ENCODE measurements at places on chromosomes 2 and 18. TPM values are rescaled to one million over a fixed set of nuclear protein-coding genes. Genes with fewer than 3 reads are reported as not detected.

DSC2 gene
- 1.5 TPM for total RNA-seq

CYBRD1 gene
- total RNA-seq: 38.6 TPM

LCT gene
- total RNA-seq: 0.03 TPM

GULP1 gene
- total RNA-seq: 52.8 TPM

POTEF gene
- total RNA-seq: not detected

PLA2R1 gene
- total RNA-seq: 2.8 TPM

MAP2 gene
- total RNA-seq: 0.28 TPM

MYOM1 gene
- 0.11 TPM for total RNA-seq

STPG4 gene
- not detected for total RNA-seq

MFF gene
- 119 TPM for total RNA-seq

LRRTM4 gene
- not detected for total RNA-seq

LAMA3 gene
- total RNA-seq: 29.5 TPM

ZNF521 gene
- total RNA-seq: not detected

ABCG8 gene
- not detected for total RNA-seq

RALB gene
- 76.8 TPM for total RNA-seq

GYPC gene
- not detected for total RNA-seq

GPR75 gene
- 1.5 TPM for total RNA-seq

CD207 gene
- not detected for total RNA-seq

PPP1CB gene
- total RNA-seq: 133 TPM

AGBL5 gene
- 30.8 TPM for total RNA-seq

KCNG2 gene
- not detected for total RNA-seq

ANKAR gene
- total RNA-seq: 1.0 TPM

APLF gene
- total RNA-seq: 1.0 TPM

MEP1B gene
- 0.15 TPM for total RNA-seq

CPS1 gene
- 8.6 TPM for total RNA-seq

C2orf80 gene
- total RNA-seq: not detected

STARD6 gene
- not detected for total RNA-seq

CHRND gene
- total RNA-seq: not detected

CCDC148 gene
- 0.51 TPM for total RNA-seq

IL1F10 gene
- total RNA-seq: not detected

C2orf72 gene
- 6.5 TPM for total RNA-seq

UGT1A10 gene
- total RNA-seq: 0.26 TPM

KIAA2012 gene
- total RNA-seq: not detected

SLC5A7 gene
- not detected for total RNA-seq

HOXD13 gene
- total RNA-seq: 0.24 TPM

CIB4 gene
- total RNA-seq: 0.16 TPM

CXCR1 gene
- total RNA-seq: not detected

BMP10 gene
- total RNA-seq: not detected
